ENCODE measurements at places on chromosomes 1 and 21.

- no peak for DNase-seq
Observed at GRCh38 chr1:76503100-76503499, 364.2 kb upstream of the ST6GALNAC5 start.

- DNase-seq = no peak
Observed at GRCh38 chr1:66271904-66272254, 262.1 kb upstream of the SGIP1 start.

DNA sequence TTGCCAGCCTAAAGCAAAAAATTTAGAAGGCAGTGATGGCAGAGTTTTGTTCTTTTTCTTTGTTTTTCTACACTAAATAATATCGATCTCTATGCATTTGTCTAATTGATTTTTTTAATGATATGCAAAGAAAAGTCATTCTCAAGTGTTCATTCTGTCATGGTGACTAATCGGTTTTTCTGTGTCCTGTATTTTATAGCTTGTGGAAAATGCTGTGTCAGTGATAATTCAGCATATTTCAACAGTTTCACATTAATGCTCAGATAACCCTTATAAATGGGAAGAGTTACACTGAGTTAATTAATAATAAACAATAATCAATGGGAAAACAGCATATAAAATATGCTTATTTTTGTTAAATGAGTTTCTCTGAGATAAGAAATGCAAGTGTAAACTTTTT is 824.9 kb downstream of the AMY1C start:
- no peak for DNase-seq

DNA sequence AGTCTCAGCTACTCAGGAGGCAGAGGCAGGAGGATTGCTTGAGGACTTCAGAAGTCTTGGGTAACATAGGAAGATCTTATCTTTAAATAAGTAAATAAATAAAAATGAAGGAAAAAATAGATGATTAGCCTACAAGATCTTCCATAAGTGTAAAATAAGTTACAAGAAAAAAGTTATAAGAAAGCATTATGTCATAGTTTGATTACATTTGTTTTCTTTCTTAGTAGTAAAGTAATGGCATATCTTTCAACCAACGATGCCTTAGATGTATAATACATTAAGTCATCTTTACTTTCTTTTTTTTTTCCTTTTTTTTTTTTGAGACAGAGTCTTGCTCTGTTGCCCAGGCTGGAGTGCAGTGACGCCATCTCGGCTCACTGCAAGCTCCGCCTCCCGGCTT is 46.5 kb downstream of the SNRPE start:
- no peak for DNase-seq

DNA sequence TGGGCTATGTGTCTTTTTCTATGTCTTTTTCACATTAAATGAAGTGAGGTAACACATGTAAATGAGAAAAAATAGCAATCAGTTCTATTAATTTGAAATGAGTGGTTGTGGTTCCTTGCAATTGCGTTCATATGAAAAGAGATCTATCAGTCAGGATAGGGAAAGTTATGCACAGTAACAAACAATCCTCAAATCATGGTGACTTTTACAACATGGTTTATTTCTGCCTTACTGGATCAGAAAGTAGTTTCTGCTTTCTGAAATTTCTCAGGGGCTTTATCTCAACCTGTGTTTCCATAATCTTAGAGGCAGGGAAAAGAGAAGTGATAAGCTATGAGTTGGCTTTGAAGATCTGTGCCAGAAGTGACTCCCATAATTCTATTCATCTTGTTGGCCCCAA is 39.0 kb downstream of the DOP1B start:
- no peak for DNase-seq

GRCh38 chr21:33977017-33977720 is 61.6 kb upstream of the ATP5PO start:
- DNase-seq = no peak

DNA sequence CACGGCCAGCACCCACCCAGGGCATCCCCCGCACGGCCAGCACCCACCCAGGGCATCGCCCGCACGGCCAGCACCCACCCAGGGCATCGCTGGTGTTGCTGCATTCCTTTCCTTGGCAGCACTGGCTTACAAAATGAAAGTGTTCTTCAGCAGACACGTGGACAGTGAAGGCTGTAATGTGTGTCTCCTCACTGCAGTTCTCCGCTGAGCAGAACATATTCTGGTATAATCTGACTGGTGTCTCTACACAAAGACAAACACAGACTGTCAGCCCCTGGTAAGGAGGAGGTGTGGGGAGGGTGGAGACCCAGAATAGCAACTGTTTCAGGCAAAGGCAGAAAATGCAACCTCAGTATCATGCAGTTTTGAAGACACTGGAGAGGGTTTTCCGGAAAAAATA is 7.3 kb downstream of the LYPD8 start:
- no peak for DNase-seq

DNA sequence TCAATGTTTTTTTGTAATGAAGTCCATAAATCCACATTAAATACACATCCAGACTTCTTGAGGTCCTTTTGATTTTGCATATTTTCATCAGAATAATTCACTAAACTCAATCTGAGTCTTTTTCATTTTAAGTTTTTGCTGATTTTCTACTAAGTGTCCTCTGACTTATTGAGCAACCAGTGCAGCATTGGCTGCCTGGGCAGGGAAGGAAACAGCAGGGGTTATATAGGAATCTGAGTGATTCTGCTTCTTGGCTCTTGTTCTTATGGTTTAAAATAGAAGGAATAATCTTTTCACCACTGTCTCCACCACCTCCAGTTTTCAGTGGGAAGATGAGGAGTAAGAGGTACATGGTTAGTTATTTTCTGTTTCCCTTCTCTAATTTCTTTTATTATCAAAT is 88.4 kb downstream of the ST6GALNAC5 start:
- DNase-seq = no peak

DNA sequence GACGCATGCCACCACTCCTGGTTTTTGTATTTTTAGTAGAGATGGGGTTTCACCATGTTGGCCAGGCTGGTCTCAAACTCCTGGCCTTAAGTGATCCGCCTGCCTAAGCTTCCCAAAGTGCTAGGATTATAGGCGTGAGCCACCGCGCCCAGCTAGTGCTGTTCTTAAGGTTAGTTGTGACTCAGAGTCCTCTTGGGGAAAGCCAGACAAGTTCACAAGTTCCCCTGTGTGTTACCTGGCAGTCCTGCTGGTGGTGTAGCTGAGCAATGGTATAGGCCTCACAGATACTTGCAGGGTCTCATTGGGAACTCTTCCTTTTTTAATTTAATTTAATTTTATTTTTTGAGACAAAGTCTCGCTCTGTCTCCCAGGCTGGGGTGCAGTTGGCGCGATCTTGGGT is 10.6 kb downstream of the CFAP126 start:
- no peak for DNase-seq

- peak; percentile 67 for DNase-seq
Observed at GRCh38 chr1:155061381-155062150, 2.0 kb upstream of the EFNA4 start.

- peak; percentile 26 for DNase-seq
Observed at GRCh38 chr1:156281693-156282478, 739 bp downstream of the SMG5 start.

DNA sequence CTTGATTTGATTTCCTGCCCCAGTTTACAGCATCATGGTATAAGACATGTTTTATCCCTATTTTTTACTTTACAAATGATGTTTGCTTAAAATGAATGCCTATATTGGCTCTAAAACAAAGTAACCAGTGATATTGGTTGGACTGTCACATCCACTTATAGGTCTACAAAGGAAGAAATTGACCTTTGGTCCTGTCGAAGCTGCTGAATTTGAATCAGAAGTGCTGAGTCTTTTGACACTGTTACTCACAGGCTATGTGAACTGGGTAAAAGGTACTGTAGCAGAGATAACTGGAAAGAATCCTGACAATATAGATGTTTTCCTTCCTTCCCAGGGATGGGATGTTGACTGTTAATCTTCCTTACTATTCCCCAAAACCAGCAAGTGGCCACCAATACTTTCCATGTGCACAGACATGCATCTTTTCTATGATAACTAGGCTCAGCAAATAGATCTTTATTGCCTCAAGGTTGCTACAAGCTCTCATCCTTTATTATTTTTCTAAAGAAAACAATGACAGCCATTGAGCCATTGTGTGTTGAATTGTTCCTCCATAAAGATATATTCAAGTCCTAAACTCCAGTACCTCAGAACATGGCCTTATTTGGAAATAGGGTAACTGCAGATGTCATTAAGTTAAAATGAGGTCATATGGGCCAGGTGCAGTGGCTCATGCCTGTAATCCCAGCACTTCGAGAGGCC is 175.9 kb upstream of the NR5A2 start:
- no peak for DNase-seq

DNA sequence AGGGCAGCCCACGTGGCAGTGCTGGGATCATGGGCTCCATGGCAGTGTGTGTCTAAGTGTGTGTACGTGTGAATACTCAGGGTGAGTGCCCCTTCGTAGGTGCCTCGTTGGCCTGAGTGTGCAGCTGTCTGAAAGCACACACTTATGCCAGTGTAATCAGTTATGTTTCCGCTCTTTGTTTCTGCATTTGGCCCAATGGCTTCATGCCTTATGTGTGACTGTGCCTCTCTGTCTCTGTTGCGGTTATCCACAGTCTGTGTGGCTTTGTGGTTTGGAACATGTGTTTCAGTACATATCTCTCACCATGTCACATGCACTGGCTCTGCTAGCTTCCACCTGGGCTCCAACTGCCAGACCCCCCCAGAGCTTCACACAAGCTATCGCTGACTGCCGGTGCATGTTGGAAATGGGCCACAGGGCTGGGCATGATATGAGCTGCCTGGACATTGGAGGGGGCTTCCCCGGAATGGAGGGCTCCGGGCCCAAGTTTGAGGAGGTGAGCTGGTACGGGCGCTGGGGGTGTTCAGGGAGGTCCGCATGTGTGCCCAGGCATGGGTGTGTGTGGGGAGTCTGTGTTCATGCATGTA is 70.3 kb upstream of the TINAGL1 start:
- no peak for DNase-seq

DNA sequence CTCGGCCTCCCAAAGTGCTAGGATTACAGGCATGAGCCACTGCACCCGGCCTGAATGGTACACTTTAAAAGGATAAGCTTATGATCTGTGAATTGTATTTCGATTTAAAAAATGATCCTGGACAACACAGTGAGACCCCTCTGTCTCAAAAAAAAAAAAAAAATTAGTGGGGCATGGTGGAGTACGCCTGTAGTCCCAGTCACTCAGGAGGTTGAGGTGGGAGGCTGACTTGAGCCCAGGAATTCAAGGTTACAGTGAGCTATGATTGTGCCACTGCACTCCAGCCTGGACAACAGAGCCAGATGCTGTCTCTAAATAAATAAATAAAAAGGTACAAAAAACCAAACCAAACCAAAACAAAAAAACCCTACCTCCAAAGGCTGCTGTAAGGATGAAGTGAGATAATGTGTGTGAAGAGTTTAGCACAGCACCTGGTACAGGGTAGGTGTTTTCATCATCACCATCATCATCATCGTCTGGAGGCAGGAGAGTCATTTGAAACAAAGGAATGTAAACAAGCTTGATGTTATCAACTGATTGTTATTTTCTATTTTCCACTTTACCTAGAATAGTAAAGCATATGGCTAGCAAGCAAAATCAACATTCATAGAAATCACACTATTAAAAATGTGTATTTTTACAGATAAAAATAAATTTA is 22.5 kb upstream of the HTR1D start:
- no peak for DNase-seq

DNA sequence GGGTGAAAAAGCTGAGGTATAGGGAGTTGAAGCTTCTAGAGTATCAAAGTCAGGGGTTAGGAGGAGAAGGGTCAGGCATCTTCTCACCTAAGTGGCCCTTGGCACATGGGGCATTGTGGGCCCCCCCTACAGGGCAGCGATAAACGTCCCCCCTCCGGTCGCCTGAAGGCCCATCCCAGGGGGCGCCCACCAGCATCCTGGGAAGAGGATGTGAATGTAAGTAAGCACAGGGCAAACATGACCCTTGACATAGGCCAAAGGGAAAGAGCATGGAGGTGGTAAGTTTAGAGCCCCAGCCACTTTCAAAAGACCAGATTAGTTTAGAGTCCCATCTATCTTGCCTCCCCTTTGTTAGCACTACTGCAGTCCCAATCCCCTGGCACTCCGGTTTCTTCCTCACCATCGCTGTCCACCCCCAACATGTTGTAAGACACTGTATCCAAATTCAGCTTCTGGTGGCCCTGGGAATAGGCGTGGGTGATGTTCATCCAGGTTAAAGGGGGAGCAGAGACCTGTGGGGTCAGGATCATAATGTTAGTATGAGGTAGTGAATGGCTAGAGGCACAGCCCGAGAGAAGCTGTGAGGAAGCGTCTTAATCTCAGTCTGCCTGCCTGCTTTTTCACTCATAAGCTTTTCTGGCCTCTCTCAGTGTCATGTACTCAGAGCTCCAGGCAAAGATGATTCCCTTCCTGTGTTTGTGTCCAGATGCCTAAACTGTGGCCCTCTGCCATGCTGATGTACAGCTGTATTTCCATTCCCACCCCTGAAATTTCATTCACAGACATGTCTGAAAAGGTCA is 2.7 kb downstream of the ITGA10 start:
- no peak for DNase-seq

- peak; percentile 55 for DNase-seq
Observed at GRCh38 chr21:42012763-42013329, 2.7 kb upstream of the ZBTB21 start.

- no peak for DNase-seq
Observed at GRCh38 chr1:220699044-220699443, 8.9 kb downstream of the C1orf115 start.

DNA sequence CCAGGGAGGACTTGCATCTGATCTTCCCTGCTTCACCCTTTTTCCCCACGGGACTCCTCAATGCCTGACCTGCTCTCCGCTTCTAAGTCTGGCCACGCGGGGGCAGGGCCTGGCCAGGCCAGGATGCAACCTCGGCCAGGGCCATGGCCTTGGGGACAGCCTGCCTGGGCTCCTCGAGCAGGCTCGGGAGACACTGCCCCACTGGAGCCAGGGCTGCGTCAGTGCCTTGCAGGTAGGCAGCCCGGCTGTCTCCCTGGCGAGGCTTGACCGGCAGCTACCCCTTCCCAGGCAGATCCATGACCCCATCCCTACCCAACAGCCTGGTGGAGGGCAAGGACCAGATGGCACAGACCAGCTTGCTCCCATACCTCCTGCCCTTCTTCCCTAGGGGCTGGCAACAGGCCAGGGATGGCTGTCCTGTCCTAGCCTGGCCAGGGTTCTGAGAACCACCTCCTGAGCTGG is 2.7 kb upstream of the PRDM16 start:
- DNase-seq = no peak

DNA sequence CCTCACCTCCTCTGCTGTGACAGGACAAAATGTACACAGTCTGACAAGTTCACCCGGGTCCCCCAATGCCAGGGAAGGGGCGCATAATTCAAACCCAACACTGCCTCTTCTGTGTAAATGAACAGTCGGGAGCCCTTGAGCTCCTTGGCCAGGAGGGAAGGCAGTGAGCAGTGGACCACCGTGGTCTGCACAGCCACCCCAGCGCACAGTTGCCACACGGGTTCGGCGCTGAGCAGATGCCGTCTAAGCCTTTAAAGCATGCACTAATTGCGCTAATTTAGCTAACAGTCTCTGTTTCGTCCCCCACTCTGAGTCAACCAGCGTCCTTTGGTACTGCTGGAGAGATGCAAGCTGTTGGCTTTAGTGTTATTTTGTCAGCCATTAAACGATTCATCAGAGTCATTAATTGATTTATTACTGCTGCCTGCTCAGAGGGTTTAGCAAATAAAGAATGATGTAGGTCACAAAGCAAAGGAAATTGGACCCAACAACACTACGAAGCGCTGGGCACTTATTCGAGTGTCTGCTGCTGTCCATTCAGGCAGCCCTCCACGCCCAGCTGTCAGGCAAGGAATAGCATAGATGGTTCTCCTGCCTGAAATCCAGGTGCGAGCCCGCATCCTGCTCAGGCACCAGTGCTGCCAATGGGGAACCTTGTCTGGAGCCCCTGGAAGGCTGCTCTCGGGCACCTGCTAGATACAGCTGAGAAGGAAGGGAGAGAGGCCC is 91.5 kb downstream of the MRPL37 start:
- DNase-seq = no peak

- DNase-seq = no peak
Observed at GRCh38 chr1:182192966-182193365, 131.5 kb upstream of the ZNF648 start.

All from NCI-H2029 treated with DMSO at 0.1 percent for 48 hours (cell line).